HL-60 (cell line): ENCODE measurements at places on chromosomes 1 and 21.

DNA sequence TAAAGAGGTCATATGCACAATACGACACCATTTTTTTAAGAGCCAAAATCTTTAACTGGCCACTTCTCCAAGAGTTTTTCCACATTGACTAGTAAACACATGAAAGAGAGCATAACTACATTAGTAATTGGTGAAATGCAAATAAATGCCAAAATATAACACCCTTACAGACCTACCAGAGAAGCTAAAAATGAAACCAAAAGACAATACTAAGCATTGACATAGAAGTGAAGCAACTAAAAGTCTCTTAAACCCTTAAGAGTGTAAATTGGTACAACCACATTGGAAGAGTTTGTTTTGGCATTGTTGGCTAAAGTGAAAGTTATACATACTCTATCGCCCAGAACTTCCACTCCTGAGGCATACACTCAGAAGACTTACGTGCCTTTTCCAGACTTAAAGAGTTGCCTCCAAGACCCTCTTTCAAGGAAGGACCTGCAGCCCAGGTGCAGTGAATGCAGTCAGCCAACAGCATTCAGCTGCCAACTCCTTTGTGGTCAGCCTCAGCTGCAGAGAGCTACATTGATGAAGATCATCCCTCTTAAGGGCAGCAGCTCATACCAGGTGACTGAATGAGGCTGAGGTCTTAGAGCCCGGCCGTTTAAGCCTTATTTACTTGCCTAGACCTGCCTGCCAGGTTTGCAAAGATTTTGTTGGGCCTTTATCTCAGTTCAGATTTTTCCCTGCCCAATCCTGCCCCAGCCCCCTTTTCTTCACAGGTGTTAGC, 839.1 kb upstream of the ADGRL2 start:
- DNase-seq, result no peak

DNA sequence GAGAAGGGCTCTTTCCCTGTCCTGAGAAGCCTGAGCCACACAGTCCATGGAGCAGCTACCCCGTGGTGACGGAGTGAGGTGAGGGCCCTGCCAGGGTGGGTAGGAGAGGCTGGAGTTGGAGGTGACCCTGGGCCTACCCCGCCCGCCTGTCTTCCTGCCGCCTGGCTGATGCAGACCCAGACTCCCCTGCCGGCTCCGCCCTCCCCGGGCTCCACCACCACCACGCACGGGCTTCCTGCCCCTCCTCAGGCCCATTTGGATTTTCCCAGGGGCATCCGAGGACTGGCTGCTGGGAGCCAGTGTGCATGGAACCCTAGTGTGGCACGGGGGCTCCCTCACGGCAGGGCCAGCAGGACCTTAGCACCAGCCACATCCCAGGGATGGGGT, 32.5 kb downstream of the PODN start:
- DNase-seq, result no peak

DNA sequence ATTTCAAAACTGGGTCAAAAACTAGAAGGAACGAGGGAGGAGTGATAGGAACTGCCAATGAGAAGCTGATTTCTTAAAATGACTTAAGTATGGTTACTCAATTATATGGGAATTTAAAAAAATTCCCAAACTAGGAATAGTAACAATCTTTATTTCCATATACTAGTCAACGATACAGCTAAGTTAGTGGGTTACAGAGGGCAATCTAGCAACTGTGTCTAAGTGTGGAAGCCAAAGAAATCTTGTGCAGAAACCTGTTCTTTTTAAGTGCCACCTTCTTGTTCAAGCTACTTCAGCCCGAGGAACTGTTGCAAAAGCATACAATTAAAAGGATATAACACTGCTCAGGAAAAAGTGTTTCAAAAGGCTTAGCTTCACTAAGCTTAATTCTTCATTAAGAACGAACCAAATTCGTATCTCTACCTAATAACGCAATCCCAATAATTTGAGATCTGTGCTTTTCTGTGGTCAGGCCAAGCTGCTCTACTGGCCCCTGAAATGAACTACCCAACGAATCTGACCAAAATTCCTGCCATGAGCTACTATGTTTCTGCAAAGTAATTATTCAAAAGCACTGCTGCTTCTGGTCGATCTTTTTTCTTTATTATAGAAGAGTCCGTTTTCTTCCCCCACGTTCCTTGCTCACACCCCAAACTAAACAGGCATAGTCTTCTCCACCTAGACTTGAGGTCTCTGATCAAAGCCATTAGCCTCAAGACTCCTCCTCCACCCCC, 1.8 kb downstream of the USP24 start:
- DNase-seq, result no peak

DNA sequence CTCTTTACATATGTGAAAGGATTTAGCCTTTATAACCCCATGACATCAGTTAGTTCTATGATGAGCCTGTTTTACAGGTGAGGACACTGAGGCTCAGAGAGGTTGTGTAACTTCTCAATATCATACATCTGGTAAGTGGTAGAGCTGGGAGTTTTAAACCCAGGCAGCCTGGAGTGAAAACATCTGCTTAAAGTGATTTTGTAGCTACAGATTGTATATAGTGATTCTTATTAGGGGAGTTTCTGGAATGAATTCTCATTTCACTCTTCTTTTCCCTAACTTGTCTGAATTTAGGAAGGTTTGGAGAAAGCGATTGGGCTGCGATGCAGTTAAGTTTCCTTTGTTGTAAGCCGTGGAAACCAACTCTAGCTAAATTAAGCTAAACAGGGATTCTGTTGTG, 175.6 kb downstream of the CAMTA1 start:
- no peak for DNase-seq

DNA sequence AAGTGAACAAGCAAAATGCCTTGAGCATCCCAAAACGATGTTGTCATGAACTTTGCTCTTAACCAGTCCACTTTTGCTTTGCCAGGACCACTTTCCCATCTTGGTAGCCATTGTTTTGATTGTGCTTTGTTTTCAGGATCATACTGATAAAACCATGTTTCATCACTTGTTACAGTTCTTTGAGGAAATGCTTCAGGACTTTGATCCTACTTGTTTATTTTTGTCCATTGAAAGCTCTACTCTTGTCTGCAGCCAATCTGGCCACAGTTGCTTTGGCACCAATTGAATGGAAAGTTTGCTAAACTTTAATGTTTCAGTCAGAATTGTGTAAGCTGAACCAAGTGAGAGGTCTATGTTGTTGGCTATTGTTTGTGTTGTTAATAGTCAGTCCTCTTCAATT, 12.8 kb downstream of the PLPPR4 start:
- DNase-seq, result no peak

DNA sequence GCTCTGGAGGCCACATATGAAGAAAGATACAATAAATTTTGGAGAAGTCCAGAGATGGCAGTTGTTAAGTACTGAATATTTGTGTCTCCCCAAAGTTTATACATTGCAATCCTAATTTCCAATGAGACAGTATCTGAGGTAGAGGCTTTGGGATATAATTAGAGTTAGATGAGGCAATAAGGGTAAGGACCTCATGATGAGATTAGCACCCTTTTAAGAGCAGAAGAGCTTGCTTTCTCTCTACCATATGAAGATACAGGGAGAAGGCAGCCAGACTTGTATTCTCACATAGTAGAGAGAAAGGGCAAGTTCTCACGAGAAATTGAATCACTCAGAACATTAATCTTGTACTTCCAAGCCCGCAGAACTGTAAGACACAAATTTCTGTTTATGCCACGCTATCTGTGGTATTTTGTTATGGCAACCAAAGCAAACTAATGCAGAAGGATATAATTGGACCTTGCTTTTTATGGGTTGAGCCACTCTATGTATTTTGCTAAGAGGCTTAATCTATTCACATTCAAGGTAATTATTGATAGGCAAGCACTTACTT, 430.1 kb downstream of the KCNT2 start:
- no peak for DNase-seq

DNA sequence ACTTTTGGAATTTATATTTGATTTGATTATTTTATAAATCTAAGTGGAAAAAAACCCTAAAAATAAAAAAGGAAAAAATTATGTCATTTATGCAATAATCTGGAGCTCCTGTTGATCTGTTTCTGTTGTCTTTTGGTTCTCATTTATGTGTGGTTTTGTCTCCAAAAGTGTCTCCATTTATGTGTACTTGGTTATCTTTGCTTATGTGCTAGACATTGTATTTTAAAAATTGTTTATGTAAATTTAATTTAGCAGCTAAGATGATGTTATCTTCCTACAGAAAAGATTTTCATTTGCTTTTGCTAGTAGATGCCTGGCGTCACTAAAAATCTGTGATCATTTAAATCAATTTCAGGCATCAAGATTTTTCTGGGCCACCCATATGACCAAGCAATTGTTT, 95.7 kb downstream of the OSBPL9 start:
- no peak for DNase-seq

GRCh38 chr1:70656361-70656760, 245.3 kb downstream of the CTH start:
- no peak for DNase-seq

DNA sequence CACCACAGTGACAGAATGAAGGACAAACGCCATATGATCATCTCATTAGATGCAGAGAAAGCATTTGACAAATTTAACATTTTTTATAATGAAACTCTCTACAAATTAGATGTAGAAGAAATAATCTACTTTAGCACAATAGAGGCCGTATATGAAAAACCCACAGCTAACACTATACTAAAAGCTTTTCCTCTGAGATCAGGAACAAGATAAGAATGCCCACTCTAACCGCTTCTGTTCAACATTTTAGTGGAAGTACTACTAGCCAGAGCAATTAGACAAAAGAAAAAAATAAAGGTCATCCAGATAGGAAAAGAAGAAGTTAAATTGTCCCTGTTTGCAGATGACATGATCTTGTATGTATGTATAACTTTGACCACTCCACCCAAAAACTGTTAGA, 109.7 kb downstream of the SLC35F3 start:
- no peak for DNase-seq

DNA sequence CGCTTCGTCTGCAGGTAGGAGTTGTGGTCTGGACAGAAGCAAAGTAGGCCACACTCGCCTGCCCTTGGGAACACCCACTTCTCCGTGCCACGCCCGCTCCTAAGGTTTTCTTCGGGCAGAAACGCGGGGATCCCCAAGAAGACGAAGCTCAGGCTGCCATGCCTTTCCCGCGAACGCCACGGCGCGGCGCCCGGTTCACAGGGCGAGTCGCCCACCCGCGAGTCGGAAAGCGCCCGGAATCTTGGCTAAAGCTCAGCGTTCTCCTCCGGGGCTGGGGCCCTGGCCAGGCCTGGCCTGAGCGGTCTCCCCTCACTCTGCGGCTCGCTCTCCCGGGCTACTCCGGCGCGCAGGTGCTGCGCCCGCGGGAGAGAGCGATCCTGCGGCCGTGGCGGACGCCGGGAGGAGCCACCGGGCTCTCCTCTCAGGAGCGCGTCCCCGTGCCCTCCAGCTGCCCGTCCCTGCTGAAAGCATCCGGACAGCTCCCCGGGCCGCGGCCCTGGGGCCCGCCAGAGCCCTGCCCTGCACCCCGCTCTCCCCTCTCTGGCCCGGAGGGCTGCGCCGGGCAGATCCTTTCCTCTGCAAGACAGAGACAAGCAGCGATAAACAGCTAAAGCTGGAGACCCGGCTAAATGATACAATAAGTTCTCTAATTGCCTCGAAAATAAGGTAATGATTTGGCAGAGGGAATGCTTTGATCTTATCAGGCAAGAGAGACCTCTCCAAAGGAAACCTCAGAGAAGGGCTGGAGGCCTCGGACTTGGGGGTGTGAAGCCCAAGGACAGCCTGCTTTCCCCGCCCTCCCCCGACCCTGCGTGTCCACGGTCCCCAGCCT, 6.7 kb upstream of the WNT2B start:
- DNase-seq, result no peak

DNA sequence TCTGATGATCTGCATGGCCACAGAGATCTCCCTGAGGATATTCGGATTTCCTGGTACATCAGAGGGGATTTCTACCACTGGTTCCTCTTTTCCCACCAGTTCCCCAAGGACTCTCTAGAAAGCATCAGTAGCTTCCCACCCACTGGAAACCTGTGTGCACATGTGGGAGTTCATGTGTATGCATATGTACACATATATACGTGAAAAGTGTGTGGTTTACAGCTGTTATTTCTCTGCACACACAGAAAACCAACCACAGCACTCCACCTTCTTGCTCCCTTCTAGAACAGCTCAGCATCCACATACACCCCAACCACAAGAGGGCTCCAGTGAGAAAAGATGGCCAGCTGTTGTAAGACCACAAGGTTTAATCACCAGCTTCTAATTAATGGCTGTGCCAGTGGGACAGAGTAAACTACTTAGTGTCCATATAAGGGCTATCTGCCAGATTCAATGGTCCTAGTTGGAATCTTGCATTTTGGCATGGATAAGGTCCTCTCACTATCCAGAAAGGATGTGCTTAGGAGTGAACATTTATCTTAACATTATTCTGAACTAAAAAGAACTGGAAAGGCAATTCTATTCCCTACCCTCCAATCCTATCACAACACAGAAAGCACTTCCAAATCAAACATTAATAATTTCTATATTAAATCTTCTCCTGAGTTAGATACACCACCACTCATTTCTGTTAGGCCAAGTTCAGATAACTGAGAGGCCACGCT, 24.1 kb downstream of the GPR3 start:
- DNase-seq, result peak; percentile 55

DNA sequence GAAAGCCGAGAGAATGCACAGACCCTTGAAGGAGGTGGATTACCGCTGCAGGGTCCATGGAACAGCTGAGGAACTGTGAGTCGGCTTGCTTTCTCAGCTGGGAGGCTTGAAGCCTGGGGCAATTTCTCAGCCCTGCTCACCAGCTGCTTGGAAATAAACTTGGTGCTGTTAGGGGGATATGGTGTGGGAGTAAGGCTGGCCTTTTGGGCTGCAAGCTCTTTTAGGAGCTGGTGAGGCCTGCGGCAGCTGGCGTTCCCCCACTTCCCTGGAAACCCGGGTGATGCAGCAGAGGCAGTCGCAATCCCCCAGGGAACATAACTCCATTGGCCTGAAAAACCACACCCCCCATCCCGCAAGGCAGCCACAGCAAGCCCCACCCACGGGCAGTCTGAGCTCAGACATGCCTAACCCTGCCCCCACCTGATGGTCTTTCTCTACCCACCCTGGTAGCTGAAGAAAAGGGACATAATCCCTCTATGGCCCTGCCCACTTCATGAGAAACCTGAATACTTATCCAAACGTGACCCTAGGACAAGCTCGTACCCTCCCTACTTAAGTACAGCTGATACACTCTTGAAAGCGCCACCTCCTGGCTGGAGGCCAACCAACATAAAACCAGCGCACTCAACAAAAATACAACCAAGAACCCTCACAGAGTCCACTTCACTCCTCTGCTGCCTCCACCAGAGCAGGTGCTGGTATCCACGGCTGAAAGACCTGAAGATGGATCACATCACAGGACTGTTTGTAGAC, 1995.8 kb downstream of the NCAM2 start:
- DNase-seq, result no peak

DNA sequence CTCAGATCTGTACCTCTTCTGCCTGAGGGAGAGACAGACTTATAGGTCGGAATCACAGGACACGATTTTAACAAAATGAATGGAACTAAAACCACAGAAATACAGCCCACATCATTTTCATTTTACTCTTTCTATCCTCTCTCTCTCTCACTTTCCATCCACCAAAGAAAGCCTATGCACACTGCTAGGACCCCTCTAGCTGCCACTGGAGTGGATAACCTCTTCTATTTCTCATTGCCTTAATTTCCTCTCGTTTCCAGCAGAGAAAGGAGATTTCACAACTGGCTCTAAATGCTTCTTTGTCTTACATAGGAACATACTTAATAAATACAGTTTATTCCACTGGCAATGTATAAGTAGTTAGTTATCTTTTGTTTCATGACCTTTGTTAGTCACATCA, 867.8 kb upstream of the ADGRL4 start:
- no peak for DNase-seq
